ENCODE measurements at places on chromosomes 13 and 19.

- DNase-seq: no peak
These were observed 103.3 kb upstream of the SERTM1 start for GRCh38 chr13:36570489-36570888.

GRCh38 chr13:99484473-99484872, 16.8 kb upstream of the TM9SF2 start:
- DNase-seq: no peak

DNA sequence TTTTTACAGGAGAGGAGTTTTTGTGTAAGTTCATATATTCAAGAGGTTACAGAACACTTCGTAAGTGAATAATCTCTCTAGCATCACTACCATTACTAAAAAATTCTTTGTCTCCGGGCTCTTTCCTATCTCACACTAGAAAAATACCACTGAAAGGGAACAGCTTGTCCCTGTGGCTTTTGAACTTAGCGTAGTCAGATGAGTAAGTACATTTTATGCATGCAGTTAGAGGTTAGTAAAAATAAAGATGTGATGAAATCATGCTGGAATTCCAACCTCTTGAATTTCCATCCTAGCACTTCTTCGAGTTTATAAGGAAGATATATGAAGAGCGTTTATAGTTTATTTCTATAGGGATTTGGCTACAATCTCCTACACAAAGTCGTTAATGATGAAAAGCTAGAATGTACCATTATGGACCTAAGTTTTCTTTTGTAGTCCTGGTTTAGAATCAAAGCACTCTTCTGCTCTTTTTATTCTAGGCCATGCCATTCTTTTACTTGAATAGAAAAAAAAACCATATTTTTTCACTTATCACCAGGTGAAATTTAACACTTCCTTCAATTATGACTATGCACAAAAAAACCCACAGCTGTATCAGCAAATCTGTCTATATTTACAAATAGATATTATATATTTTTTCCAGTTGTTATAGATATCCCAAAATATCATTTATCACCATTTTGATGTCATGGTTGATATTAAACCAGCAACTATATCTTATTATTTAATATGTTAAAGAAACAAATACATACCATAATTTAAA, 139.9 kb upstream of the PCDH9 start:
- no peak for DNase-seq

- DNase-seq: no peak
These were observed 51.2 kb downstream of the MBD3L2B start for GRCh38 chr19:6970021-6970420.

- DNase-seq: no peak
These were observed 209.6 kb downstream of the ATP8A2 start for GRCh38 chr13:25581351-25581750.

- no peak for DNase-seq
These were observed 276.7 kb downstream of the POU4F1 start for GRCh38 chr13:78326633-78327032.

DNA sequence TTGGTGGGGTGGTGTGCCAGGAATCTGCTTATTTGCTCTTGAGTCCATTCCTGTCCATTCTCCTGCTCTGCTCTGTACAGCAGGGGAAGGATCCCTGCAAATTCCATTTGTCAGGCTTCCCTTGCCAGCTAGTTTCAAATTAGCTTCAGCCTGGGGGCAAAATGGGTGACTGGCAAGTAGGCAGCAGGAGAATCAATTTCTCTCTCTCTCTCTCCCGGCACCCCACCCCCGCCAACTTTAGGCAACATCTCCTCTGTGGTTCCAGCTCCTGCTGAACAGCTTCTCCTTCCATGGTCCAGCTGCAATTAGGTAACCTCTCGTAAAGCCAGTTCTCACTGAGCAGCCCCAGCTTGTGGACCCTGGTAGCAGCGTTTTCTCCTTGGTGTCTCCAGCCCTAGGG, 6.7 kb upstream of the MYCBP2 start:
- DNase-seq: no peak

DNA sequence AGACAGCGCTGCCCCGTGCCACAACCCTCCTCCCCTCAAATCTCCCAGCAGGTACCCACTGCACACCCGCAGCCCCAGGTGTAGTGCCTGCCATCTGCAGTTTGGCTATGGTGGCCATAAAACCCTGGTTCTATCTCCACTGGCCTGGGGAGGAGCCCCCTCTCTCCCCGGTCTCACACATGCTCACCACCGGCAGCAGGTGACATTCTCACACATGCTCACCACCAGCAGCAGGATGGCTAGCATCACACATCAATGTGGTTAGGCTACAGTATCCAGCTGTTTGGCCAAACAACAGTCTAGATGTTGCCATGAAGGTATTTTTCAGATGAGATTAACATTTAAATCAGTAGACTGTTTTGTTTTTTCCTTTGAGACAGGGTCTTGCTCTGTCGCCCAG, 31.1 kb downstream of the ELL start:
- DNase-seq: no peak

Measured in activated T-cell treated with anti-CD3 and anti-CD28 coated beads for 1 hour (primary cell).